ENCODE measurements at places on chromosomes 6 and 20.

DNA sequence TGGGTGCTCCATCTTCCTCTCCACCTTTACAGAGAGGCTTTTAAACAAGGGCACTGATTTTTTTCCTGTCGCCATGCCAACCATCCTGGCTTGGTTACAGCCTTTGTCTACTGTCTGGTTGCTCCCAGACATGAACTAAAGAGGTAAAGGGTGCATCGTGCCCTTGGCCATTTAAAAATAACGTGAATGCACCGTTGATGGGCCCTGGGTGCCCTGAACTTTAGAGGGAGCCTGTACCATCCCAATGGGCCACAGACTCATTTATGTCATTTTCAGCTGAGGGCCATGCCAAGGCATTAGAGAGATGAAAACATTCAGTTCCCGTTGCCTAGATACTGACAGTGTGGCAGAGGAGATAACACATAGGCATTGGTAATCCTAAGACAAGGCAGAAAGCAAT, 23.3 kb downstream of the TMC2 start:
- no peak for DNase-seq

- no peak for DNase-seq
Measured at GRCh38 chr6:35505999-35506412, 6.7 kb downstream of the TULP1 start.

DNA sequence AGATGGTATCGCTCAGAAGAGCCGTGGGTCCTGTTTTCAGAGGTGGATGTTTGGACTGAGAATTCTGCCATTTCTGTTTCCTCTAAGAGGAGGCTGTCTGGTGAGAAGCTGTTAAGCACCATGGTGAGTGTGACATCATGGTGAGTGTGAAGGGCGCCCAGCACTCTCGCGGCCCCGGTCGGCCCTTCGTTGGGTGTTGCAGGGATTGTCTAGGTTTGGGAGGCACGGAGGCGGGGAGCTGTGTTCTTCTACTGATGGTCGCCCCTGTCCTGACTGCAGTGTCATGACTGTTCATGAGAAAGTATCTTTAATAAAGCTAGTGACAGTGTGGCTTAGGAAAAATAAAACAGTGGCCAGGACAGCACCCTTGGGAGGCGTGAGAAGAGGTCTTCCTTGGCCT, 70.4 kb downstream of the NOL4L start:
- DNase-seq: no peak

GRCh38 chr6:80622641-80623040, 516.2 kb downstream of the BCKDHB start:
- DNase-seq: no peak

GRCh38 chr20:52083627-52084232, 107.8 kb downstream of the ZFP64 start:
- DNase-seq: no peak

DNA sequence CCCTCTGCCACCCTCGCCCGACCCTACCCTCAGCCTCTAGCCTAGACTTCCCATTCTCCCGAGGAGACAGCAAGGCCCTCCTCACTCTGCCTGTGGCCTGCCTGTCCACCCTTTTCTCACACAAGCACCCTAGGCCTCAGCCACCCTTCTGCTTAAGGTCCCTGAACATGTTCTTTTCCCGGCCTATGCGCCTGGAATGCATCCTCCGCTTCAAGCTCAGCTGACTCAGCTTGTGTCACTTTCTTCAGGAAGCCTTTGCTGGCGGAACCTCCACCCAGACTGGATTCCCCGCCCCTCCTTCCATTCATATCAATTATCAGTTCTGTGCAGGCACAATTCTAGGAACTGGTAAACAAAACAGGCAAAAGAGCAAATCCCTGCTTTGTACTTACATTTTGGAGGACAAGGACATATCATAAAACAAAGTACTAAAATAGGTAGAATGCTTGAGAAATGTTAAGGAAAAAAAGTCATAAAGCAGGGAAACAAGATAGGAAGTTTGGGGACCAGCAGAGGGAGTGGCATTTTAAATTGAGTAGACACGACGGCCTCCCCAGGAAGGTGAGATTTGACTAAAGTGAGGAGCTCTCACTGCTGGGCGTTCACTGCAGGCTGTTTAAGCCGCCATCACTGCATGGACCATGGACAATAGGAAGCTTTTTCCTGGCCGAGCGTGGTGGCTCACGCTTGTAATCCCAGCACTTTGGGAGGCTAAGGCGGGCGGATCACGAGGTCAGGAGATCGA, 17.9 kb upstream of the SNHG17 start:
- no peak for DNase-seq

DNA sequence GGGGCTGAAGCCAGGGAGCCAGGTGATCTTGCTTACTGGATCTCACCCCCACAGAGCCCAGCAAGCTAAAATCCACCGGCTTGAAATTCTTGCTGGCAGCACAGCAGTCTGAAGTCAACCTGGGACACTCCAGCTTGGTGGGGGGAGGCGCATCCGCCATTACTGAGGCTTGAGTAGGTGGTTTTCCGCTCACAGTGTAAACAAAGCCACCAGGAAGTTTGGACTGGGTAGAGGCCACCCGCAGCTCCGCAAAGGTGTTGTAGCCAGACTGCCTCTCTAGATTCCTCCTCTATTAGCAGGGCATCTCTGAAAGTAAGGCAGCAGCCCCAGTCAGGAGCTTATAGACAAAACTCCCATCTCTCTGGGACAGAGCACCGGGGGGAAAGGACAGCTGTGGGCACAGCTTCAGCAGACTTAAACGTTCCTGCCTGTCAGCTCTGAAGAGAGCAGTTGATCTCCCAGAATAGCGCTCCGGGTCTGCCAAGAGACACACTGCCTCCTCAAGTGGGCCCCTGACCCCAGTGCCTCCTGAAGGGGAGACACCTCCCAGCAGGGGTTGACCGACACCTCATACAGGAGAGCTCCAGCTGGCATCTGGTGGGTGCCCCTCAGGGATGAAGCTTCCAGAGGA, 206.3 kb upstream of the KHDRBS2 start:
- no peak for DNase-seq

GRCh38 chr6:101011186-101011585, 130.1 kb upstream of the ASCC3 start:
- no peak for DNase-seq

GRCh38 chr20:56382696-56383095, 9.3 kb downstream of the AURKA start:
- DNase-seq: no peak

DNA sequence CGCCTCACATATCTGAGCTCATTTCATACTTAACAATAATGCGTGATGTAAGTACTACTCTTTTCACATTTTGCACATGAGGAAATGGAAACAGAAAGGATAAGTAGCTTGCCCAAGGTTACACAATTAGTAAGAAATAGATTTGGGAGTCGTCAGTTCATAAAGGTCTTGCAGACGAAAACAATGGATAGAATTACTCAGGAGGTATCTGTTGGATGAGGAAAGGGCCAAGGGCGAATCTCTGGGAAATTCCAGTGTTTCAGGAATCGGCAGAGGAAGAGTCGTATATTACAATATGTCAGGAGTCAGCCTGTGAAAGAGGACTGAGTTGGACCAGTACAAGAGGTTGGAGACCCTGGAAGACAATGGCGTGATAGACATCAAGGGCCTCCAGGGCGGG, 12.8 kb upstream of the EDN1 start:
- DNase-seq: no peak

- DNase-seq: no peak
Measured at GRCh38 chr20:47054945-47055344, 160.3 kb downstream of the EYA2 start.
